ENCODE measurements at places on chromosomes 7 and 10.
A peak's percentile ranks its signal among the peaks of the same experiment; 100 is the strongest.

DNA sequence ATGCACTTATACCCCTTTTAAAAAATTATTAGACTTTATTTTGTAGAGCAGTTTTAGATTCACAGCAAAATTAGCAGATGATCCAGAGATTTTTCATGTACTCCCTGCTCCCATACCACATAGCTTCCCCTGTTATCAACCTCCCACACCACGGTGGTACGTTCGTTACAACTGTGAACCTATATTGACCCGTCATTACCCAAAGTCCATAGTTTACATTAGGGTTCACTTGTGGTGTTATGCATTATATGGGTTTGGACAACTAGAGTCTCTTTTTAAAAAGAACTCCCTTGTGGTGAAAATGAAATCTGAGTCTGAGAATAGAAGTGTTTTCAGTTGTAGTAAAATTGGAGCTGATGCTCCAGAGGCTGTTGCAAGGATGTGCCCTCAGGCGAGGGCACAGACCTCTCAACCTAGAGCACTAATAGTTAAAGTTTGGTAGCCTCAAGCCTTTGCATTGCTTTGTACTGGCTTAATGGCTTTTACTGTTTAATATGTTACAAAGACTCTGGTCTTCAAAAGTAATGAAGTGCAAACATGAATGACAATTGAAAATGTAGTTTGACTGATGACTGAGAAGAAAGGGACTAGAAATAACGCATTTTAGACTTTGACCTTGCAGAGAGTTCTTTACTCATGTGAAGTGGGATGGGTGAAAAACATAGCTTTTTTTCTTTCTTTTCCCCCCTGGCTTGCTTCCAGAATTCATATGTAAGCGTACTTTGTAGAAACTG is 30.6 kb upstream of the CSTF2T start:
- no peak for DNase-seq
- no peaks in the 10 kb centered on the region for H3K36me3 ChIP-seq
- H3K4me1 ChIP-seq = peaks cover 4% of the 10 kb centered on the region
- no peak overlapping the region for H3K27ac ChIP-seq
- H3K27me3 ChIP-seq = no peaks in the 10 kb centered on the region

DNA sequence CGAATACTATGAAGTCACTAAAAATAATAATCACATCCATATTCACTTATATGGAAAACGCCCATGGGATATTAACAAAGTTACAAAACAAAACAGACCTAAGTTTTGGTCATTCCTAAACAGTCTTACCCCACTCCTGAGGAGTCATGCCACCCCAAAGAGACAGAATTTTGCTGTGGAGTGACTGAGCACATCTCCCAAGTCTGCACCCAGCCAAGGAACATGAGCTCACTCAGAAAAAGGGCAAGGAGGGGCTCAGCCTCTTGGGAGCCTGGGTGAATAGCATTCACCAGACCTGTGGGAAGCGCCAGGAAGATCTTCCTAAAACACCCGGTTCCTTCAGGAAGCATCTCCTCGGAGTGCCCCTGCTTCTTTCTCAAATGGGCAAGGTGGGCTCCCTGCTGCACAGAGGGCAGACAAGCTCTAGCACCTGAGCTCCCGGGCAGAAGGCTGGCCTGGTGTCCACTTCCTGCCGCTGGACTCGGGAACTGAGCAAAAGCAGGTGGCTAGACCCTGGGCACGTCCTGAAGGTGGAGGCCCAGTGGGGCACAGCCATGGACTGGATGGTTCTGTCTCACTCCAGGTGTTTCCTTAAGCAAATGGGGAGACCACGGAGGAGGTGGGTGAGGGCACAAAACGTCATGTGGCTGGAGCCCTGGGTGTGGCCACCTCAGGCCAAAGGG is 31.0 kb downstream of the TNS3 start:
- peaks cover 3% of the 10 kb centered on the region for H3K36me3 ChIP-seq
- no peak overlapping the region for H3K27ac ChIP-seq
- peaks cover 8% of the 10 kb centered on the region for H3K27me3 ChIP-seq
- no peak overlapping the region for H3K4me3 ChIP-seq

DNA sequence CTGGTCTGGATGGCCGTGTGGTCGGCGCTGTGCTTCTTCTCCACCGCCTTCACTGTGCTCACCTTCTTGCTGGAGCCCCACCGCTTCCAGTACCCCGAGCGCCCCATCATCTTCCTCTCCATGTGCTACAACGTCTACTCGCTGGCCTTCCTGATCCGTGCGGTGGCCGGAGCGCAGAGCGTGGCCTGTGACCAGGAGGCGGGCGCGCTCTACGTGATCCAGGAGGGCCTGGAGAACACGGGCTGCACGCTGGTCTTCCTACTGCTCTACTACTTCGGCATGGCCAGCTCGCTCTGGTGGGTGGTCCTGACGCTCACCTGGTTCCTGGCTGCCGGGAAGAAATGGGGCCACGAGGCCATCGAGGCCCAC is 1.1 kb downstream of the FZD9 start:
- H3K36me3 ChIP-seq = peaks cover 5% of the 10 kb centered on the region
- peak overlapping the region; percentile 73 for H3K4me3 ChIP-seq
- no peak overlapping the region for H3K27ac ChIP-seq

- H3K4me1 ChIP-seq = peaks cover under 1% of the 10 kb centered on the region
- no peaks in the 10 kb centered on the region for H3K27me3 ChIP-seq
- H3K4me3 ChIP-seq = no peak overlapping the region
- no peaks in the 10 kb centered on the region for H3K36me3 ChIP-seq
- DNase-seq = no peak
These were observed 99.2 kb upstream of the MALRD1 start for GRCh38 chr10:18949391-18949790.

DNA sequence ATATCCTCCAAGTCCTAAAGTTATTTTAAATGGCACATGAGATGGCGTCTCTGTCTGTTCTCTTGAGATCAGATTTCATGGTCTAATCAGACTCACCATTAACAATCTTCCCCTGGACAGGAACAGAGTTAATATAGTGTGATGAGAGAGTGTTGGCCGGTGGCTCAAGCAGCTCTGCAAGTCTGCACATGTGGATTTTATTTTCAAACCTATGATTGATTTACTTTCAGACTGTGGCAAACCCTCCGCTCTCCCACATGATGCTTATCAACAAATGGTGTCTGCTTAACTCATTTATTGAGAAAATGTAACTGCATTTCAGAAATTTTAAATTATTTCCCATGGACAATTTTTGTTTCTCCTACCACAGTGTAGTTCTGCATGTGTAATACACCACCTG is 46.5 kb upstream of the HGF start:
- H3K27ac ChIP-seq = no peak overlapping the region
- no peak overlapping the region for H3K4me3 ChIP-seq
- no peaks in the 10 kb centered on the region for H3K36me3 ChIP-seq
- H3K27me3 ChIP-seq = no peaks in the 10 kb centered on the region
- no peak for DNase-seq

DNA sequence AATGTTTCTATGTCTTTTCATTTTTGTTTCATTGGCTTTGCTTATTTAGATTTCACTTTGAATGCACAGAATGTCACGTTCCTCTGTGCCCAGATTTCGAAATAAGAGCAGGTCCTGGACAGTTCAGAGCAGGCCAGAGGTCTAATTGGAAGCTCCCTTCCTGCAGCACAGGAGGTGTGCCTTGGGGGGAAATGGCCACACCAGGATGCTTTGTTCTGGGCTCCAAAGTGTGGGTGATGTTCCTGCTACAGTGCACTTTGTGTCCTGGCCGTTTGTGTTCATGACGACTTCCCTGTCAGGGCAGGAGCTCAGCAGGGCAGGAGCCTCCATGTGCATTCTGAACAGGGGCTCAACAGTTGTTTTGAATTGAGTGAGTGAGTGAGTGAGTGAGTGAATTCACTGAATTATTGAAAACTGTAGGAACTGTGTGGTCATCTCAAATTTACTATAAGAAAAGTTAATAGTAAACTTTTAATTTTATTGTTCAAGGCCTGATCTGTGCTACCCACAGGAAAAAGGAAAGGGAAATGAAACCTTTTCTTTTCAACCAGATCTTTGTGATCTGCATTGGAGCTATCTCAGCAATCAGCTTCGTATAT is 109.5 kb upstream of the GJD4 start:
- H3K27ac ChIP-seq = peak overlapping the region; percentile 96
- H3K36me3 ChIP-seq = peaks cover 17% of the 10 kb centered on the region
- H3K4me1 ChIP-seq = peaks cover 71% of the 10 kb centered on the region
- H3K27me3 ChIP-seq = peaks cover 14% of the 10 kb centered on the region

GRCh38 chr7:108147031-108147563 is 16.9 kb upstream of the LAMB4 start:
- H3K4me3 ChIP-seq = peak overlapping the region; percentile 2
- no peaks in the 10 kb centered on the region for H3K27me3 ChIP-seq
- no peaks in the 10 kb centered on the region for H3K36me3 ChIP-seq
- peaks cover 4% of the 10 kb centered on the region for H3K4me1 ChIP-seq

Measured in endothelial cell (in vitro differentiated cells).